ENCODE measurements at places on chromosomes 4 and X.

DNA sequence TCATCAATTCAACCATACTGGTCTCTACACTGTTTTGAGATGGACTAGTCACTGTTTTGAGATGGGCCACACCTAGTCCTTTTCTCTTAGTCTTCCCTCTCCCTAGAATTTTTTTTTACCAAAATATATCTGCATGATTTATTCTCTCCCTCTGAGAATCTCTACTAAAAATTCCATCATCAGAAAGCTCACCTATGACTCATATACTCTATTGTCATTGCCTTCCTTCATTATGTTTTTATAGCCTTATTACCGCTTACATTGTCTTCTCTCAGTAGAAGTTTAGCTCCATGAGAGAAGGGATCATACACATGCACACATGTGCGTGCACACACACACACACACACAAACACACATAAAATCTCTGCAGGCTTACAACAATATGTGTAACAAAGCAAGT, 303.6 kb downstream of the PCDH10 start:
- no peak for DNase-seq

GRCh38 chrX:123087326-123087725, 96.8 kb upstream of the GRIA3 start:
- DNase-seq: no peak

- DNase-seq: no peak
Measured at GRCh38 chrX:154595559-154596249, 10.8 kb downstream of the CTAG1A start.

- DNase-seq: no peak
Measured at GRCh38 chr4:83009529-83009928, 1.1 kb downstream of the LIN54 start.

DNA sequence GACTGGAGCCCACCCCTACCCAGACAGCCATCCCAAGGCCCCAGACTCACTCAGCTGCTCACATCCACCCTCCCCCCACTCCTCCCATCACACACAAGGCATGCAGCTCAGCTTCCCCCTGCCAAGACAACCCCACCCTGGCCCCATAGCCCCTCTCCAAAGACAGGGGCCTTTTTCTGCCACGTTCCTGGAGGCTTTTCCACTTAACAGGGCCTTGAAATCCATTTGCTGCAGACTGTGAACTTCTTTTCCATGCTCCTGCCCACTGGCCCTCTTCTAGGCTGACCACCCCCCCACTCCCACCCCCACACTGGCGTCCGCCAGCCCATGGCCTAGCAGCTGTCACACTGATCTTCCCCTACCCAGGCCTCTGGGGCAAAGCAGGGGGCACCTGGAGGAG, 76.0 kb downstream of the PJA1 start:
- DNase-seq: no peak

DNA sequence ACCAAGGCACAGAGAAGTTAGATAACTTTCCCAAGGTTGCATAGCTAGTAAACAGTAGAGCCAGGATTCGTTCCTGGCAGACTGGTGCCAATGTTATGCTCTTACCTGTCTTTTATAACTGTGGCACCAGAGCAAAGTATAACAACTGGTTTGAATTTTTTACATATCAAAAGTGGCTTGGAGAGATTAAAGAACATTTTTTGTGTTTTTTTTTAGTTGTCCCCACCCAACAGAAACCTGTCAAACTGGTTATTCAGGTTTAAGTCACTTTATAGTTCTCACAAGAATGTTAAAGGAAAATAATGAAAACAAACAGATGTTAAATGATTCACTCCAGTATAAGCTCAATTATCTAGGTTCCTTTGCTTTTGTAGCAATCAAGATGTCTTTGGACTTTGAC, 15.6 kb upstream of the FAM47E start:
- DNase-seq: no peak

DNA sequence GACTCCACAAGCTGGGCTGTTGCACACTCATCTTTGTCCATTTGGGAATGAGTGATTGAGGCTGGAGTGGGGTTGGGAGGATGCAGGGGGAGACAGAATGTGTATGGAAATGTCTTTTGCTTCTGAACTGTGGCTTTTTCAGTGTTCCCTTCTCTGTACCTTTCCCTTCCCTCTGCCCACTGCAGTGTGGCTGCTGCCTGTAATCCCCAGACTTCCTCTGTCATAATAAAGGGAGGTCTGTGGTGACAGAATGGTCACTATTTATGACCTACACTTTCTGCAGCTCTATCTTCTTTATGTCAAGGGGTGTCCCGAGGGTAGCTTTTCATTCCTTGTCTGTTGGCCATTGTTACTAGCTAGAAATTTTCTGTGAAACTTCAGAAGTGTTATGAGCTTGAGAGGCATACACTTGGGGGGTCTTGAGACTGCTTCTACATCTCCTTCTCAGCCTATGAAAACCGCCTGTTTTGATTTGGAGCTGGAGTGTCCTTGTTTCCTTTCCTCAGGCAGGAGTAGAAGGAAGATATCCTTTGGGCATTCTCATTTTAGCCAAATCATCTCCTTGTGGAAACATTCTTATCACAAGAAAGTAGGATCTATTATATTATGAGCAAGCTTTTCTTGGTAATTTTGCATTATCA, 63.0 kb downstream of the ANK2 start:
- no peak for DNase-seq

- DNase-seq: no peak
Measured at GRCh38 chrX:17638731-17639130, 98.6 kb upstream of the SCML1 start.

DNA sequence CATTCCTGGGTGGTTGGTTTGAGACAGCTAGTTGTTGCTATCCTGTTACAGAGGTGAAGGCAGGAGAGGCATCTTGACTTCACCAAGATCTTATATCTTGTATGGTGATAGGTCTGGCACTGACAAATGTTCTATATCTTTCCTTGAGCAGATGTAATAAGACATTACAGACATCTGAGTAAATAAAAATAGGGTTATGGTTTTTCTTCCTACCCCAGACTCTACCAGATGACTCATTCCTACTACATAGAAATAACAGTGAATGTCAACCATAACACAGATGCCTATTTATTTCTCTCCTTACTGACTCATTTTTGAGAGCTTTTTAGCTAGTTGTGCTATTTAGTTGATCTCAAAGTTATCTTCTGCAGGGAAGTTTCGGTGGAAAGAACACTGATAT, 21.9 kb downstream of the HNRNPH2 start:
- DNase-seq: no peak

- DNase-seq: no peak
Measured at GRCh38 chr4:74536557-74536956, 91.6 kb downstream of the AREG start.

DNA sequence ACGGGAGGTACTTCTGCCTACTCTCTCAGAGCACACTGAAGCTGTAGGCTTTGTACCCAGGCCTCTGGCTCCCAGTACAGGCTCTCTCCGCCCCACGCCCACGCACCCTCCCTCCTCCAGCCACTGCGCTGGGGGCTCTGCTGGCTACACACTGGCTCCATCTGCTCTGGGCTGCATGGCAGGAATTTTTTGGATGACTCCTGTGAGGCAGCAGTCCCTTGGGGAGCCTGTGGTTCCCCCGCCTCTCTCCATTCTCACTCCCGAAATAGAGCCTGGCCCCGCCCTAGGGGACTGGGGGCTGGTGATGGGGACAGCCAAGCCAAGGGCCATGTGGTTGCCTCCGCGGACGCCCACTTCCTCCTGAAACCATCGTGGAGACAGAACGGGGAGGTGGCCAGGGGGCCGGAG, 58.1 kb upstream of the ADRA2C start:
- no peak for DNase-seq

GRCh38 chr4:181138116-181138515, 1105.1 kb upstream of the TENM3 start:
- DNase-seq: no peak

- no peak for DNase-seq
Measured at GRCh38 chr4:1170156-1170975, 2.0 kb downstream of the SPON2 start.

DNA sequence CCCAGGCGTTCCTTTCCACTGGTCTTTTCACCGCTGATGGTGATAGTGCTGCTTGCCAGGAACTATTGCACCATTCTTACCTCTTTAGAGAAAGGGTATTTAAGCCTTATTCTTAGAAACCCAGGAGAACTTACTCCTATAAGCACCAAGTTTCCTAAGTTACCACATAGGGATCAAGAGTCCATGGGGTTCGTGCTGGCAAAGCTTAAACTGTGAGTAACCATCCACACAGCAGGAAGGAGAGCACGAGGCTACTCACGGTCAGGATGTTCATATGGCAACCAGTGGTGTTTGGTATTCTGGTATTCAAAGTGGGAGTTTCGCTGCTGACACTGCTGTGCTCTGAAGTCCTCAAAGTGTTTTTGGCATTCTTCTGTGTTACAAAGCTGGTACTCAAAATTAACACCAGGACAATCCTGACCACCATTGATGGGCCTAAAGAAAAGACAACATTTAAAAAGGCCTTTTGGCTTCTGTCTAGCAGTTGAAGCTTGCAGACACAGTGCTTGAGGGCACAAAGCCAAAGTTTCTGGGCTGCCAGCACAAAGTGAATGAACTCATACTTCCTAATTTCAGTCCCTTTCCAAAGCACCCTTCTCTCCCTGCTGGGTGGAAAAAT, 256.9 kb downstream of the ADAMTS3 start:
- DNase-seq: no peak

GRCh38 chr4:129645461-129645860, 549.5 kb downstream of the C4orf33 start:
- DNase-seq: no peak

- no peak for DNase-seq
Measured at GRCh38 chrX:93420090-93420489, 253.3 kb downstream of the NAP1L3 start.

GRCh38 chr4:128323401-128323800, 35.8 kb upstream of the PGRMC2 start:
- DNase-seq: no peak

- DNase-seq: no peak
Measured at GRCh38 chr4:81627590-81627989, 155.9 kb upstream of the RASGEF1B start.

GRCh38 chrX:78573630-78574029, 85.5 kb downstream of the RTL3 start:
- DNase-seq: no peak

- DNase-seq: no peak
Measured at GRCh38 chr4:85774489-85774888, 299.5 kb downstream of the ARHGAP24 start.

DNA sequence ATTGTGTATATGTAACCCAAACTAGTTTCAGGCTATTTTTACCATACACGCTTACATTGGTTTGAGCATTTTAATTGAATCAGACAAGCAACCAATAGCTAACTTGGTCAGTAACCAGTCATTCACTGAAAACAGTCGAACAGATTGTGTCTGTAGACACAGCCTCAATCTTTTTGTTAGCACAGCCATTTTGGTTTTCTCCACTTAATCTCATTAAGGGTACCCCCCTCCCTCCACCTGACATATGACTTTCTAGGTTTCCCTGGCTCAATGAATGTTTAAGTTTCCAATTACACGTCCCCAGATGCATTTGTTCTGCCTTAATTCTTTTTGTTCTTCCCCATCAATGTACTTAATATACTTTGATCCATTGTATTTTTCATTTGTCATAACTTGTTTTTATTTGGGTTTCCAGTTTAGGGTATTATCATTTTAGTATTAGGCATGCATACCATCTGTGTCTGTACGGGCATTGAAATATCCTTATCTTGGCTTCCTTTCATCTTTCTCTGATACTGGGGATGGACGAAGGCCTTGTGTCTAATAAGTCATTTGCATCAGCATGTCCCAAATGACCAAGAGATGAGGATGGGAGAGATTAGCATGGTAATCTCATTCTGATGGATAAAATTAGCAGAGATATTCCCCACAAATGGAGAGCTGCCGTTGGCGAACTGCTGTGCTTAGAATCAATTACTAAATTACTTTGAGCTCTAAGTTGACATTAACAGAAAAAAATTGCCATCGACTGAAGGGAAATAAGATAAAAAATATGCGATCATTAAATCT, 35.9 kb upstream of the PHOX2B start:
- DNase-seq: no peak

GRCh38 chr4:184938871-184939270, 79.4 kb upstream of the HELT start:
- DNase-seq: no peak

GRCh38 chrX:4708970-4709760, 995.7 kb upstream of the PRKX start:
- DNase-seq: no peak

DNA sequence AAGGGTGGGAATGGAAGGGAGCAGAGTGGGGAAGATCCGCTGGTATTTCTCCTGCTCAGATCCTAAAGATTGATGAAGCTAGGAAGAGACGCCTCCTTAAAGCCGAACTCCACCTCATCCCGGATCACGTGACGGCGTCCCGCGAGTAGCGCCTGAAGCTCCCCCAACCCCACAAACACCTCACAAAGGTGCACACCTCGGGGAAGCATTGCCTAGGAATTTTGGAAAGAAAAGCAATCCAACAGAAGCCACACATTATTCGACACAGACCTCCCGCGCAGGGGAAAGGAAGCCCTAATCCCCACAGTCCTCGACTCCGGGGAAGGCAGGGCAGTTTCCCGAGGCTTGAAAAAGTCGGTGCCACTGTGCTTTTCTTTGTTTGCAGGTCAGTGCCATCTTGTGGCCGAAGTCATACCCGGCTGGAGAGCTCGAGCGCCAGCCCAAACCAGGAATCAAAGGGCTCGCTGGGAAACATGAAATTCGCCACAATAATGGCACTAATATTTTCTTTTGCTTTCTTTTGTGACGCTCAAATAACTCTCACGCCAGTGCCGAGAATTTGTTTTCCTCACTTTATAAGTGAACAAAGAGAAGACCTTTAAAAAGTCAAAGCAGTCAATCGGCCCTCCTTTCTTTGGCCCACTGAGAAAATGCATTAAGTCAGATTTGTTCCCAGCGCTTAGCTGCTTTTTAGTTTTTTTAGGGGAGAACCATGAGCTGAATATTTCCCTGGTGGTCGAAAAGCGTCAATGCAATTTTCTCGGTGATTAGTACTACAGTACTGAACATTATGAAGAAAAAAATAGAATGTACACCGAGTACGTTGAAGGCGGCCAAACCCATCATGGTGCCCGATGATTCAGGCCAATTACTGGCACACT, at the start of gene NPY1R:
NPY1R (minus strand) TSS at position 71 of the 881 bp plus-strand sequence. CDS start 6,042 bp downstream, outside the sequence.
- no peak for DNase-seq

DNA sequence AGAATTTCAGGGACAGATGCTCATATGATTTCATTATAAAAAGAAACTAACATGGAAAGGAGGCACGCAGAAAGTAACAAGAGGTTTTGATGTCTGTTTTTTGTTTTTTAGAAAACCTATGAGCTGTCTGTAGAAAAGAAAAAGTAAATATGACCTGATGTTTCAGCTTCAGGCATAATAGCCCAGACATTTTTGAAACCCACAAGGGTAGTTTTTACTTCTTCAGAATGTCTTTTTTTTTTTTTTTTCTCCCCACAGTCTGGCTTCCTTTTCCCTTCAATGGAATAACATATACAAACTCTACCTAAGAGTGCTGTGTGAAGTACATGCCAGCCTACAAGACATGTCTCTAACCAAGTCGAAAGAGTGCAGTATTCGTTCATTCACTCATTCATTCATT, 18.3 kb upstream of the STX18 start:
- no peak for DNase-seq

GRCh38 chr4:178192611-178193010, 750.4 kb upstream of the AGA start:
- no peak for DNase-seq

GRCh38 chr4:67393699-67394281, 151.5 kb downstream of the CENPC start:
- no peak for DNase-seq

- no peak for DNase-seq
Measured at GRCh38 chr4:37446016-37446415, 201.5 kb downstream of the NWD2 start.
